Omental fat pad (tissue), 4 donors: ENCODE measurements at places on chromosomes 12 and 14.

- DNase-seq: no peak
These were observed 2.3 kb upstream of the OTX2 start for GRCh38 chr14:56812364-56813141.

- no peak for DNase-seq
These were observed 155.1 kb upstream of the BTG1 start for GRCh38 chr12:92300777-92301176.

DNA sequence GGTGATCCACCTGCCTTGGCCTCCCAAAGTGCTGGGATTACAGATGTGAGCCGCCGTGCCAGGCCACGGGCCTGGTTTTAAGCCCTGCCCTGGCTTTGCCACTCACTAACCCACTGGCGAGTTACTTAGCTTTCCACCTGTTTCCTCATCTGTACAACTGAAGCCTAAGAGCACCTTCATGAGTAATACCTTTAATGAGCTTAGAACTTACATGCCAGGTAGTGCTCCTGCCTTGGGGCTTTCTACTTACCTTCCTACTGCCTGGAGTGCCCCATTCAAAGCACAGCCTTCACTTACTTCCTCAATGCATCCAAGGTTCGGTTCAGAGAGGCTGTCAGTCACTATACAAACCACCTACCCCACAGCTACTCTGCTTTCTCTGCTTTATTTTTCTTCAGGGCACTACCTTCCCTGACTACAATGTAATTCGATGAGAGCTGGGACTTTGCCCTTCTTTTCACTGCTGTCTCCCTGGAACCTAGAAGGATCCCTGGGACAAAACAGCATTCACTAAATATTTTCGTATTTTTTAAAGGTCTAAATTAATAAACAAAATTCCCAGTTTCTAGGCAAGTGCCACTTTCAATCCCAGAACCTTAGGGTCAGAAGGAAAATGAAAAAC lies 13.8 kb downstream of the ZCCHC8 start:
- DNase-seq: no peak

GRCh38 chr14:62213516-62213915 lies 451.3 kb downstream of the SNAPC1 start:
- DNase-seq: no peak

- DNase-seq: no peak
These were observed 52.5 kb downstream of the TESPA1 start for GRCh38 chr12:54932038-54932437.

GRCh38 chr14:69485701-69486100 lies 1.2 kb downstream of the PLEKHD1 start:
- no peak for DNase-seq

- no peak for DNase-seq
These were observed 2.2 kb downstream of the CERS5 start for GRCh38 chr12:50164963-50165362.
